ENCODE measurements at places on chromosomes 3 and 15.

DNA sequence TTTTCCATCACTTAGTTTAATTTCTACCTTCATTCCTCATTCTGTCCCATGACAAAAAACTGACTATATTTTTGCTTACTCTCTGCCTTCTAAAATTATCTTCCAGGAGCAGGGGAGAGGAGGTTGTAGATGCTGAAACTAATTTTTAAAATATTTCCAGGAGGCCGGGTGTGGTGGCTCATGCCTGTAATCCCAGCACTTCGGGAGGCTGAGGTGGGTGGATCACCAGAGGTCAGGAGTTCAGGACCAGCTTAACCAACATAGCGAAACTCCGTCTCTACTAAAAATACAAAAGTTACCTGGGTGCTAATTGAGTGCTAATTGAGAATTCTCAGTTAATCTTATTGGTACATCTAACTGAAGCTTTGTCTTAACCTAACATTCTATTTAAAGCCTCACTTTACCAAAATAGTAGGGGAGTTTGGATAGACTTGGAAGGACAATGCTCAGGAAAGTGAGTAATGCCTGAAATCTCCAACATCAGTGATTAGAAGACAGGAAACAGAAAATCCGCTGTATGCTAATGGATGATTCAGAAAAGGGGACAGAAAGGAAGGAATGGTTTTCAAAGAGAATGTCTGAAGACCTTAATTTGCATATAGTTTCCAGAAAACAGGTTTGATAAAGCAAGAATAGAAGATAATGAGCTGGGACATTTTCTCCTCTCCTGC is 336.1 kb downstream of the GBE1 start:
- peak; percentile 44 for DNase-seq

DNA sequence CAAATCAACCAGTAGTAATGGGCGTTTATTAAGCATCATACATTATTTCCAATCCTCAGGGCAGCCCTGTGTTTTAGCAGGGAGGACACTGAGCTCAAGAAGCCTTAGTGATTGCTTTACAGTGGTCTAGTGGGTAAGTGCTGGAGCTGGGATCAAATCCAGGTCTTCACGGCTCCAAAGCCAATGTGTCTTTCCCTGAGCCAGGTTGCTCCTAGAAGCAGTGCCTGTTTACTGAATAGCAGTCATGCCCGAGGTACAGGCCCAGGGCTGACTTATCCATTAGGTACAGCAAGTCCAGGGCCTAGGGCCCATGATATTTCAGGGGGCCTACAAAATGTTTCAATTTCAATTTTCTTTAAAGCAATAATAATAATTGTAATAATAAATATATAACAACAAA is 9.6 kb upstream of the SMAD6 start:
- no peak for DNase-seq

DNA sequence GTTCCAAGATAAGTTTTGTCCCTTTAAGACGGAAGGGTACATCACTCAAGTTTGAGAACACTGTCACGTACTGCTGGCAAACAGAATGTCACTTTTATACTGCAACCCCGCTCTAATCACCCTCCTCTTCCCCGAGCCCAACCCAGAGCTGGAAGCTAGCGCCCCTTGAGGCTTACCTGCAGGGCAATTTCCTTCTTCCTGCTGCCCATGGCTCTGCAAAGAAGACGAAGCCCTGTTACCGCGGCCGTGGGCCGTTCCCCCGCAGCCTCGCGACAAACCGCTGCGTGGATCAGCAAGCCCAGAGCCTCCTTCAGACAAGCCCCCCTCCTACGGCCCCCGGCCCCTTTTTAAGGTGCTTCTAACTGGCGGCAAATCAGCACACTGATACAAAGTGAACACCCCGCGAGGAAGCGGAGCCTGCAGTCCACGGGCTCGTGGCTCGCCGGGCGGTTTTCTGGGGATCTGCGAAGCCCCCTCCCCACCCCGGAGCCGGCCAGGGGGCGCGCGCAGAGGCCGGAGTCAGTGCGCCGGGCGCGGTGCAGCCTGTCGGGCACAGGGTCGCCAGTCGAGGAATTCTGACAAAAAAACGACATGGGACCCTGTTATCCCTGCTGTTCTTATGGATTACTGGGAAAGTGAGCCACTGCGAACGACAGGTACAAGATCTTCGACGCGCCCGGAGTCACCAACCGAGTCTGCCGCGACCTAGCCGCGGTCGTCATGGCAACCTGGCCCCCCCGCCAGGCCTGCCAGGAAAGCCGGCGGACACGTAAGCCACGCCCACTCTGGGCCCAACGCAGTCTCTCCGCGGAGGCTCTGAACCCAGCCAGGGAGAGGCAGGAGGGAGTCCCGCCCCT is at the start of gene NME9:
Gene NME9 (minus strand): TSS at position 725 of the 857 bp plus-strand sequence. CDS start 516 bp downstream, at position 209.
- peak; percentile 77 for DNase-seq

DNA sequence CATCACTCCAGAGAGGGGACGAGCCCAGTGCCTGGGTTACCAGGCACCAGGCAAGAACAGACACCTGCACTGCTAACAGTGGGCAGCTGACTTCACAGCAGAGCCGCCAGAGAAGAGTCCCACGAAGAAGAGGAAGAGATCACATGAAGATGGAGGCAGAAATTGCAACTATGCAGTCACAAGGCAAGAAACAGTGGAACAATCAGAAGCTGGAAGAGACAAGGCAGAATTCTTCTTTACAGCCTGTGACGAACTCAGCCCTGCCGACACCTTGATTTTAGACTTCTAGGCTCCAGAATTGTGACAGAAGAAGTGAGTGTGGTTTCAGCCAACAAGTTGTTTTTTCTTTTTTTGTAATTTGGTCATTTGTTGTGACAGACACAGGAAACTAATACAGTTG is 59.2 kb downstream of the IL12A start:
- DNase-seq = no peak

DNA sequence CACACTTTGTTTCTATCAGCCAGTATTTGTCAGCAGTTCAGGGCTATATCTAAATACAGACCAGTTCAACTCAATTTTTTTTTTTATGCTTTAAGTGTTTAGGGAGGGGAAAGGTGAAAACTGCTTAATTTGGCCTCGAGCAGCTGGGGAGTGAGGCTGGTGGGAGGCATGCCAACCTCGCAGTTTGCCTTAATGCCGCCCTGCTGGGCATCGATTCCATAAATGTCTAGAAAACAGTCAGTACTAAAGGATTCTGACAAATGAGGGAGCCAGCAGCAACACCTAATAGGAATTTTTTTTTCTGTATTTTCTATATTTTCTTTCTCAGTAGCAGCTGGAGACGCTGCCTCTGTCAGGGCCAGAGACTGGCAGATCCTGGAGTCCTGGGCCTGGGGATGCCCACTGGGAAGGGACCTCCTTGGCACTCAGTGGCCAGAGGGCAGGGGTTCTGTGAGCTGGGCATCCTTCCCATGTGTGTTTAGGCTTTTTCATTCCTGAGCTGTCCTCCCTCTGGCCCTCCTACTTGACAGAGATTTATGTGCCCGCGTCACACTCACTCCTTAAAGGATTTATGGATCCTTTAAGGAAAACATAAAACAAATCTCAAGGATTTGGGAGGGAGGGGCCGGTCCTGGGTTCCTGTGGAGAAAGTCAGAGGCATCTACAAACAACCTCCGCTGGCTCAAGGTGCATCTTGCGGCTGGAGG is 117.8 kb downstream of the WNT5A start:
- DNase-seq = no peak

- DNase-seq = no peak
Measured at GRCh38 chr3:168738527-168739325, 643.0 kb upstream of the GOLIM4 start.

- no peak for DNase-seq
Measured at GRCh38 chr3:52195823-52196331, 2.1 kb upstream of the ALAS1 start.

GRCh38 chr3:13022348-13023234 is 50.6 kb downstream of the IQSEC1 start:
- DNase-seq = peak; percentile 91

Data from astrocyte of the spinal cord (primary cell).